Neural progenitor cell (in vitro differentiated cells): ENCODE measurements at places on chromosomes 7 and 10.

- DNase-seq, result no peak
Measured at GRCh38 chr10:56633876-56634452, 272.9 kb upstream of the ZWINT start.

DNA sequence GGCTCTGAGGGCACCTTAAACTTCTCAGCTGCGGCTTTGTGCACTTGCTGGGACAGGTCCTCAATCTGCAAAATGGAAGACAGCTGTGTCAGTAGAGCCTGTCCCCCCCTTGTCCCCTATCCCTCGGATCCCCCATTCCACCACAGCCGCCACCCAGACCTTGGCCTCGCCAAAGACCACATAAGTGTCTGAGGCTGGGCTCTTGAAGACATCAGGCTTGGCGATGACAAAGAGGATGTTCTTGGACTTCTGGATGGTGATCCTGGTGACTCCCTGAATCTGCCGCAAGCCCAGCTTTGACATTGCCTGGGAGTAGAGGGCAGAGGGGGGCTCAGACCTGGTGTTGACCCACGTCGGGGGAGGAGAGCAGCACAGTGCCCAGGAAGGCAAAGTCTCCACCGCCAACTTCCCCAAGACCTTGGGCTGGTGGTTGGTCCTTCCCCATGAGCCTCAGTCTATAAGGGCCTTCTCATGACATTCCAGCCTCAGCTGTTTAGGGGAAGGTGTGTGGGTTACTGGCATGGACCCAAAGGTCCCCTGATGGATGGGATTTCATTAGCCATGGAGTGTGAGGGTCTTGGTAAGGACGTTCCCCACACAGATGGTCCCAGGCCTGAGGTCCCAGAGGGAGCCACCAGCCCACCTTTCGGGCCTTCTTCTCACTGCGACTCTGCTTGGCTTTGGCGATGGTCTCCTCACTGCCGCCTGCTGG lies 7.7 kb downstream of the NACAD start:
- no peak for DNase-seq

DNA sequence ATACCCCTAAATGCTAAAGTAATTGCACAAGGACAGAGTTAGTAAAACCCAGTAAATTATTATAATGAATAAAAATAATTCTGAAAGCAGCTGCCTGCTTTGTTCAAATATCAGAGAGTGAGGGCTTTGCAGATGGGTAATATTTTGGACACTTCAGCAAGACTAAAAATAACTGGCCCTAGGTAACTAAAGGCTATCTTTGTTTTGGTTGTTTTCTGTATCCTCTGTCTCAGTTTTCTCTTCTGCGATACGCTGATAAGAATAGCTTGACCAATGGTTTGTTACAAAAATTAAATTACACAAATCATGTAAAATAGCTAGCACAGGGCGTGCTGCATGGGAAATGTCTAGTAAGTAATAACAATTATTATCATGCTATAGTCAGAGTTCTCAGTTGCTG lies 204.7 kb downstream of the FGFR2 start:
- DNase-seq, result no peak

DNA sequence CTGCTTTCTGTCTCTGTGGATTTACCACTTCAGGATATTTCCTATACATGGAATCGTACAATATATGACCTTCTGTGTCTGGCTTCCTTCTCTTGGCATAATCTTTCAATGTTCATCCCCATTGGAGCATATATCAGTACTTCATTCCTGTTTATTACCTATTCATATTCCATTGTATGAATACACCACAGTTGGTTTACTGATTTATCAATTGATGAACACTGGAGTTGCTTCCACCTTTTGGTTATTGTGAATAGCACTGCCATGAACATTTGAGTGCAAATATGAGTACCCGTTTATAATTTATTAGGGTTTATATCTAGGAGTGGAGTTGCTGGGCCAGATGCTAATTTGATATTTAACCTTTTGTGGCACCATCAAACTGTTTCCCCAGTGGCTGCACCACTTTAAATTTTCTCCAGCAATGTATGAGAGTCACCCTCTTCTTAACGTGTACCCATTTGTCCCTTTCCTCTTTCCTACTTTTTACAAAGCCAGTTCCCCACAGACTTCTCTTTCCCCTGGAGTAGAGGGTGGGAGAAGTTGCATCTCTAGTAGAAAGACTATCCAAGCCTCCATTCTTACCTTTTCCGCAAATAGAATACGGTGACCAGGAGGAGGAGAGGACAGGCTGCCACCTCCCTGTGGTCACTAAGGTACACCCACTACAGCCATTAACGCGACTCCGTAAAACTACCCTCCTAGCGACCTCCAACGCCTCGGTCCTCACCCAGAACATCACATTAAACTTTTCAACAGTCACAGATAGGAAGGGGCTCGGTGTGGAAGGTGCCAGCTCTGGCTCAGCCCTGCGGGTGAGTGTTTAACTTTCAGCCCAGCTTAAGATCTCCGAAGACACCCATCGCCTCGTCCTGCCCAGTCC lies 25.6 kb downstream of the SCD start:
- DNase-seq, result no peak

- DNase-seq, result no peak
Measured at GRCh38 chr10:27225642-27226257, 14.8 kb downstream of the ACBD5 start.

GRCh38 chr10:74156919-74157289 lies 5.9 kb downstream of the ADK start:
- no peak for DNase-seq

GRCh38 chr7:27438881-27439589 lies 196.4 kb downstream of the EVX1 start:
- DNase-seq, result no peak

- DNase-seq, result no peak
Measured at GRCh38 chr10:63651864-63652263, 130.7 kb downstream of the REEP3 start.

DNA sequence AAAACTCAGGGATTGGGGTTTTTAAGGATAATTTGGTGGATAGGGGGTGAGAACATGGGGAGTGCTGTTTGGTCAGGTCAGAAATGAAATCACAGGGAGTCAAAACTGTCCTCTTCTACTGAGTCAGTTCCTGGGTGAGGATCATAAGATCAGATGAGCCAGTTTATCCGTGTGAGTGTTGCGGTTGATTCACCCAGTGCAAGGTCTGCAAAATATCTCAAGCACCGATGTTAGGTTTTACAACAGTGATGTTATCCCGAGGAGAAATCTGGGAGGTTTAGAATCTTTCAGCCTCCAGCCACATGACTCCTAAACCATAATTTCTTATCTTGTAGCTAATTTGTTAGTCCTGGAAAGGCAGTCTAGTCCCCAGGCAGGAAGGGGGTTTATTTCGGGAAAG lies 31.7 kb upstream of the AGR2 start:
- DNase-seq, result no peak

DNA sequence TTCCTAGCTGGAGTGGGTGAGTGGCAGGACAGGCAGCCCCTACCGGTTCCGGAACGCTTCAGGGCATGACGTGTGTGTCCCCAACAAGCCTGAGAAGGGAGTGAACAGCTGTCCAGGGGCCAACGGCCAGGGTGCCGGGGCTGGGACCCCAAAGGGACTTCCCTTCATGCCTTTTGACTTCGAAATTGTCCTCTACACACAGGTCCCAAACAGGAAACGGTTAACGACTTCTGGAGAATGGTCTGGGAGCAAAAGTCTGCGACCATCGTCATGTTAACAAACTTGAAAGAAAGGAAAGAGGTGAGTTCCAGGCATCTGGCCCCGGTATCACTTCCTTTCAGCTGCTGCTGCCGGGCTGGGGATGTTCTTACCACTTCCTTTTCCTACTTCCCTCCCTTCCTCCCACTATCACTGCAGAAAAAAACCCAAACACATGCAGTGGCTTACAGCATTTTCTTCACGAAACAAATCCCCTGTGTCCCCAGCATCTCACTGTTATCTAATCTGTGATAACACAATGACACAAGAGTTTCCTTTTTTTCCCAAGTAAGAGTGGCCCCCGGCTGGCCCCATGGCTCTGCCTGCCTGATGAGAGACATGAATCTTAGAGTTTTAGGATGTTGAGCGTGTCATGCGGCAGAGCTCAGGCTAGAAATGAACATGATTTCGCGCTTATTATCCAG lies 63.2 kb downstream of the MKI67 start:
- DNase-seq, result no peak

GRCh38 chr7:44381494-44382220 lies 56.3 kb upstream of the CAMK2B start:
- no peak for DNase-seq

GRCh38 chr7:100061518-100062193 lies 12.1 kb downstream of the ZSCAN21 start:
- DNase-seq, result no peak

GRCh38 chr10:10514797-10515196 lies 502.9 kb upstream of the CELF2 start:
- no peak for DNase-seq

DNA sequence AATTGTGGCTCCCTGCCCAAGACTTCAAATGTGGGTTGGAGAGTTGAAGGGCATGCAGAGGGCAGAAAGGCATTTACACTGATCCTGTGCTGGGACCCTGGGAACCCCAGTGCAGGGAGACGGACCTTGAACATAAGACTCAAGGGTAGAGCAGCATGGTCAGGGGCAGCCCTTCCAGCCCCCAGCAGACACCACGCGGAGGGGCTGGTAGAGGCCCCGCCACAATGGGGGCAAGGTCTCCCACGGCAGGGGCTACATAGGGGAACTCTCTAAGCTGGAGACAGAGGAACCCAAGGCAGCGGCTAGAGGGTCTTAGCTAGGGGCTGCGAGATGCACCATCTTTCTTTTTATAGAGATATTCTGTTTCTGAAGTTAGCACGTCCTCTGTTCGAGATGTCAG lies 45.2 kb upstream of the EBF3 start:
- no peak for DNase-seq

DNA sequence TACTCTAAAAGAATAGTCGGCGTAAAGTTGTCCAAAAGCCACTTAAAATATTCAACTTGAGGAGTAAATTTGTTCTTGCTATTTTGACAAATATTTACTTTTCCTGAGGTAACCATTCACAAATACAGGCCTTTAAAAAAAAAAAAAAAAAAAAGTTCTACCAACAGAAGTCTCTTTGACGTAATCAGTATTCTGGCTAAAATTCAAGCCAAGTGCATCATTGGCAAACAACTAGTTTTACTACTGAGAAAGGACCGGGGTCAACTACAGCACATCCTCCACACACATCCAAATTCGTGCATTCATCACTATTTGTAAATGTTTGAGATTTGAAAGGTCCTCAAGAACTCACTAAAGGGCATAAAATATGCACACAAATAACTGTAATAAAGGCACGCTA lies 2.0 kb downstream of the OAT start:
- DNase-seq, result no peak

DNA sequence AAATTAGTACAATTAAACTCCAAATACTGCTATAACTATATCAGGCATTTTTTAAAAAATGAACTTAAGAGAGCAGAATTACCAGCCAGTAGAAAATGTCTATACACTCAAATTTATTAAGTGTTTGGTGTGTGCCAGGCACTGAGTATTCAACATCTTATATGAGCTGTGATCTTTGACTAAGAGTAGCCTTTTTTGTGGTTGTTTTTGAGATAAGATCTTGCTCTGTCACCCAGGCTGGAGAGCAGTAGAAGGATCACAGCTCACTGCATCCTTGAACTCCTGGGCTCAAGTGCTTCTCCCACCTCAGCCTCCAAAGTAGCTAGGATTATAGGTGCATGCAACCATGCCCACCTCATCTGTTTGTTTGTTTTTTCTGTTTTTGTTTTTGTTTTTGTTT lies 102.5 kb upstream of the CELF2 start:
- DNase-seq, result no peak

DNA sequence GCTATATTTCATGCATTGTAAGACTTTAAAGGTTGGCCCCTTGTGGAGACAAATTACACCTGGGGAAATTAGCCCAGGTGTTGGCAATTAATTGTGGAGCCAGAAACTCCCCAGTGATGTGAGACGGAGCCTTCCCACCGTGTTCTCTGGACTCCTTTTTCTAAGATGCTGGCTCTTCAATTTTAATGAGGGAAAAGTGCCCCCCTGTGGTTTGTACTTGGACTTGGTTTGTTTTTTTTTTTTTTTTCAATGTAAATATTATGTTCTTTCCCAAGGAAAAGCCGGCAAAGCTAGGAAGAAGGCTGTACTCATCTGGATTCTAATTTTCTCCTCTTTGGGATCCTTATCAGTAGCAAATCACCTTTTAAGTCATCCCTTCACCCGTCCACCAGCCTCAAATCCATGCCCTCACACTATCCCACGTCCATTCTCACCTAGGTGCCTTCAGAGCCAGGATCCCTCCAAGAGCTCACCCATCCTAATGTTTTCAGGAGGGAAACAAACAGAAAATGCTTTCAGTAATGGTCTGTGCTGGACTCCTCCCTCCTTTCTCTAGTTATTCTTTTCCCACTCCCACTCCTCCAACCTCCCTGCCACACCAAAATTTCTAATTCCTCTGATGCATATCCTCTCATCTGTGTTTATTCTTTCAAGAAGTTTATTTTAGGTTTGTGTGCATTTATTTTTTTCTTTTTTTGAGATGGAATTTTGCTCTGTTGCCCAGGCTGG lies 20.4 kb upstream of the ST8SIA6 start:
- no peak for DNase-seq

DNA sequence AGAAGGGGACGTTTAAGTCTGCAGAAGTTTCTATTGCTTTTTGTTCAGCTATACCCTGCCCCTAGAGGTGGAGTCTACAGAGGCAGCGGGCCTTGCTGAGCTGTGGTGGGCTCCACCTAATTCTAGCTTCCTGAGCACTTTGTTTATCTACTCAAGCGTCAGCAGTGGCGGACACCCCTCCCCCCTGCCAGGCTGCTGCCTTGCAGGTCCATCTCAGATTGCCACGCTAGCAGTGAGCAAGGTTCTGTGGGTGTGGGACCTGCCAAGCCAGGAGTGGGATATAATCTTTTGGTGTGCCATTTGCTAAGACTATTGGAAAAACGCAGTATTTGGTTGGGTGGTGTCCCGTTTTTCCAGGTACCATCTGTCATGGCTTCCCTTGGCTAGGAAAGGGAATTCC lies 147.3 kb upstream of the PRPS1L1 start:
- DNase-seq, result no peak

DNA sequence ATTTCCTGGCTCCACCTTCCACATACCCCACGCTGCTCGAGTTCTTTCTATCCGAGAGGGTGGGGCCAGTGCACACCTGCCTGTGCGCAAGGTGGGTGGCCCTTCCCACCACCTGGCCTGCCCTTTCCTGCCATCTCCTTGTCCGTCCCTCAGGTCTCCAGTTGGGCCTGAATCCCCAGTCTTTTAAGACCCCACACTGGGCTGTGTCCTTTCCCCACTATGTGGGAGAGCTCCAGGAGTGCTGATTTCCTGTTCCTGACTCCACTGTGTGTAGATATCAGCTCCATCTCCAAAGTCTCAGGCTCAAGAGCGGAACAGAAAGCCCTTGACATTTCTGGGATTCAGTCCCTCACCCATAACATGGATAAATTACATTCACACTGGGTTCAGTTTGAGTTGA lies 20.1 kb downstream of the LHPP start:
- no peak for DNase-seq

DNA sequence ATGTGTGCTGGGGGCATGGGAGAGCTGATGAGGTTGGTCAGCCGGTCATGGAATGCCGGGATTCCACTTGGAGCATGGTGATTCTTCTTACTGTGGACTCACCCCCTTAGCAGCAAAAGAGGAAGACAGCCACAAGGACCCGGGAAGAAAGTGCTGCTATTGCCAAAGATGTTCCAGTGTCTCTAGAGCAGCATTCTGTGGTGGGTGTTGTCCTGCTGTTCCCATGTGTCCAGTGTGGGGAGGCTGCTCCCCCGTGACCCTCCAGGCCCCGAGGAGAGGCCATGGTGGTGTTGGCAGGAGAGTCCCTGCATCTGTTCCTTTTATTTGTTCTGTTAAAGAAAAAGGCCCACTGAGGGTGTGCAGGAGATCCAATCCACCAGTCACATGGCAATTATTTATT lies 499.4 kb downstream of the RPS24 start:
- no peak for DNase-seq
